Omental fat pad (tissue), 4 donors: ENCODE measurements at places on chromosomes 2 and 18. TPM values are rescaled to one million over a fixed set of nuclear protein-coding genes. Genes with fewer than 3 reads are reported as not detected.

GRCh38 chr2:176160986-176161824 is 4.1 kb downstream of the HOXD3 start:
- no peak for DNase-seq

DNA sequence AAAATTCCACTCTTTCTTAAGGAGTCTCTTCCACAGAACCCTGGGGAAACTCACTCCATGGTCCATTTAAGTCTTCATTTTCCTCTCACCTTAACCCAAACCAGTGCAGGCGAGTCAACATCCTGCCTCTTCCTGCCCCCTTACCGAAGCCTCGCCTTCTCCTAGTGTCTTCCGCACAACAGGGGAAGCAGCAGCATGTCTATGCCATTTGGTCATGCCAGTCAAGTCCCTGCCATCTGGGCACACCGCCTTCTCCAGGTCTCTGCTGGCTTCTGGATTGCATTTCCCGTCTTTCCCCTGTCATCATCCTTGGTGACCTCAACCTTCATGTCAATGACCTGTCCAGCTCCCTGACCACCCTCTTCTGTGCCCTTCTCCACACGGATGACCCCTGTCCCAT is 77.3 kb upstream of the FZD7 start:
- DNase-seq: no peak

DNA sequence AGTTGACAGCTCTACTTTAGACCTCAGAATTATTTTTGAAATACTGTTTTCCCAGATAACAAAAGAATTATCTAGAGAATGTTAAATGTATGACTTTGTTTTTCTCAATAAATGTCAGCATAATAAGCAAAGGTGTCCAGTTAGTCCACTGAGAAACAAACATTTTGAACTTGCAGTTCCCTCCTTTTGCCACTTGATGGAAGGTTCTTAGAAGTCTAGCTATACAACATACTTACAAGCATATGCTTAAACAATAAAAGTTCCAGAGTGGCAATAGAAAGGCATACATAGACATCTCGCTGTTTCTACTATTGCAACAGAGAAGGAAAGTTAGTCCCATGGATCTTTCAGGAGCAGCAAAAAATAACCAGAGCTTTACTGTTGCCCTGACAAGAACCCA is 11.8 kb downstream of the NDUFA10 start:
- DNase-seq: no peak

Gene SCYGR7
- not detected for total RNA-seq

DNA sequence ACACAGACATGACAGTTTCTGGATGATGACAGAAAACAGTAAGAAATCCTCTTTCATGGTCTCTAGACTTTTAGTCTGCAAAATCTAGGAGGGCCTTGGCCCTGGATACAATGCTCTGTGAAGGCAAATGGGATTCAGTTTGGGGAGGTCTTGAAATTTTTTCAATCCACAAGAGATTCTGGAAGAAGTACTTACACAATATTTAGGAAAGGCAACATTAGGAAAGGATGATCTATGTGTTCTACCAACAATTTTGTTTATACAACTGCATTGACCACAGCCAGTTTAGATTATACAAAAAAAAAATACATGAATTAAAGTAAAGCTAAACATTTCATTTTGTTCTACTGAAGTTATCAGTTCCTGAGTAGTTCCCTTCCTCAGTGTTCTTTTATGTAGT is 208.0 kb downstream of the SRBD1 start:
- no peak for DNase-seq

Gene PID1
- 20.7 TPM for total RNA-seq

Gene CRYGD
- total RNA-seq: not detected

DNA sequence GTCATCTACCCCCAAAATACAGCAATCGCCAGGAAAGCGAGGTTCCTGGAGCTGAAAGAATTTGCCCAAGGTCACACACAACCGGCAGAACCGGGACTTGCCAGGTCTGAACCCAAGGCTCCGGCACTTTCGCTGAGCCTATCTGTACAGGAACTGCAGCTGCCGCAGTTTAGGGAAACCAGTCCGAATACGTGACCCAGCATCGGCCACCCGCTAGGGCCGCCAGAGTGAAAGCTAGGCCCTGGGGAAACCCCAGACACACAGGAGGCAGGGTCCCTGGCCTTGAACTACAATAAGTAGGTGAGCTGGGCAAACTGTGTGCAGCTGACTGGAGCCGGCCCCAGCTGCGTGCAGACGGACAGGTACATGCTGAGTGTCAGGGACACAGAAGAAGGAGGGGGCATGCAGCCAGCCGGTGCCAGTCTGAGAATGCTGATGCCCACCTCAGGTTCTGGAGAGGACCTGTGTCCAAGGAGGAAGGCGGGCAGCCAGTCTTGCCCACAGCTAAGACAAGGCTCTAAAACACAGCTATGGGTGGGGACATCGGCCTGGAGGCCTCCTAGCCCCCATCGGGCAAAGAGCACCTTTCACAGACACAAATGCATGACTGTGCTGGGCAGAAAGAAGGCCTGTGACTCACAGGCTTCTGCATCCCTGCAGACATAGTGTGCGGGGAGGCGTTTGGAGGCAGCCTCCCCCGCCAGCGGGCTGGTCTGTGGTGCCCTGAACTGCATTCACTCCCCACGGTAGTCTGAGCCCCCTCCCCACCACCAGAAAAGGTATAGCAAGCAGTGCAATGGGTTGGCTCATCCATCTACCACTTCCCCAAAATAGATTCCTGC is 107.4 kb upstream of the ID2 start:
- DNase-seq: no peak

DNA sequence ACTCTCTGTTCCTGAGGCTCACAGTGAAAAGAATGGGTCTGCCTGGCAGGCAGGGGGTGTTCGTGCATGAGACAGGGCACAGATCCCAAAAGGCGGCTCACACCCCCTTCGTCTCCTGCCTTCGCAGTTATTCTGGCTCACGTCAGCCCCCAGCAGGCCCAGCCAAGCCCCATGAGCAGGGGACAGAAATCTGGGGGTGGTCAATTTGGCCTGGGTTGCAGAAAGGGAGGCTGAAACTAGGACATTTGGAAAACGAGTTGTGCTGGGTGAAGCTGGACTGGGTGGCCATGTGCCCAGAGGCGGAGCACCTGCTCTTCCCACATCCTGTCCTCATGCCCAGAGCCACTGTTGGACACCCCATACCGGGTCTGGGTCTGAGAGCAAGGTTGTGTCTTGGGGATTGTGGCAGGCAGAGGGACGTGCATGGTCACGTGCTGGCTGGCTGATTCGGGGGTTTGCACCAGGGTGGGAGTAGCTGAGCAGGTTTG is 99.0 kb upstream of the MCFD2 start:
- DNase-seq: no peak

Gene DPP4
- total RNA-seq: 11.7 TPM

Gene CARF
- 7.6 TPM for total RNA-seq

GRCh38 chr2:189199797-189200196 is 20.2 kb upstream of the COL5A2 start:
- DNase-seq: no peak

- no peak for DNase-seq
Measured at GRCh38 chr2:147331790-147332419, 512.9 kb upstream of the ACVR2A start.

- no peak for DNase-seq
Measured at GRCh38 chr18:61803393-61803792, 89.4 kb downstream of the RNF152 start.

Gene SCTR
- total RNA-seq: not detected

DNA sequence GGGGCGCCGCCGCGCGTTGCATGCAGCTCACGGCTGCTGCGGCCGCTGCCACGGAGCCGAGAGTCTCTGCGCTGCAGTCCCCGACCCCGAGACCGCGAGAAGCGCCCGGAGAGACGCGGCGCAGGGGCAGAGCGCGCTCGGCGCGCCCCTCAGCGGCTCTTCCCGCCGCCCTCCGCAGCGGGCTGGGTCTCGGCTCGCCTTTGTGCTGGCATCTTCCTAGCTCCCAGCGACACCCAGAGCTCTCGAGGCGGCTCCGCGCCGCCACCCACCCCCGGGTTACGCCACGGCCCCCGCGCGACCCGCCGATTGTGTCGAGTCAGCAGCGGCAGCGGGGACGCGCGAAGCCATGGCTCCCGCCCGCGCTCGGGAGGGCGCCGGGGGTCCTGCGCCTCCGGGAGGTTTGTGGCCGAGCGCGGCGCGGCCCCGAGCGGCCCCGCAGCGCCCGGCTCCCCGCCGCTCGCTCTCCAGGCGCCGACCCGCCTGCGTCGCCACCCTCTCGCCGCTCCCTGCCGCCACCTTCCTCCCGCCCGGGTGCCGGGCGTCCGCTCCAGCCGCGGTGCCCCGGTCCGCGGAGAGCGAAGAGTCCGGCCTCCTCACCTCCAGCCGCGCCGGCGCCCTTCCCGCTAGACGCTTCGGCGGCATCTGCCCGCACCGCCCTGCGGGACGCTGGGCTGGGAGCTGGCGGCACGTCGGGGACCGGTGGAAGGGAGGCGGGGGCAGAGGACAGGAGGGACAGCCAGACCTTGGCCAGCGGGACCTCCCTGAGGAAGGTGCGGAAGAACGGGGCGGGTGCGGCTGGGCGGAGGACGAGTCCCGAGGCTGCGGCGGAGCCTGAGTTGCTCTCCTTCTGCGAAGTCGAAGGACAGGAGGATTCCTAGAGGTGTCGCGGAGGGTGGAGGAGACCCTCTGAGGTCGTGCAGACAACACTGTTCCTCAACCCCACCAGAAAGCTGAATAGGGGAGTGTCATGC is 46.3 kb upstream of the CCDC150 start:
- DNase-seq: no peak

Gene CKAP2L
- 0.13 TPM for total RNA-seq

- no peak for DNase-seq
Measured at GRCh38 chr2:174882416-174882815, 118.1 kb upstream of the CHRNA1 start.

DNA sequence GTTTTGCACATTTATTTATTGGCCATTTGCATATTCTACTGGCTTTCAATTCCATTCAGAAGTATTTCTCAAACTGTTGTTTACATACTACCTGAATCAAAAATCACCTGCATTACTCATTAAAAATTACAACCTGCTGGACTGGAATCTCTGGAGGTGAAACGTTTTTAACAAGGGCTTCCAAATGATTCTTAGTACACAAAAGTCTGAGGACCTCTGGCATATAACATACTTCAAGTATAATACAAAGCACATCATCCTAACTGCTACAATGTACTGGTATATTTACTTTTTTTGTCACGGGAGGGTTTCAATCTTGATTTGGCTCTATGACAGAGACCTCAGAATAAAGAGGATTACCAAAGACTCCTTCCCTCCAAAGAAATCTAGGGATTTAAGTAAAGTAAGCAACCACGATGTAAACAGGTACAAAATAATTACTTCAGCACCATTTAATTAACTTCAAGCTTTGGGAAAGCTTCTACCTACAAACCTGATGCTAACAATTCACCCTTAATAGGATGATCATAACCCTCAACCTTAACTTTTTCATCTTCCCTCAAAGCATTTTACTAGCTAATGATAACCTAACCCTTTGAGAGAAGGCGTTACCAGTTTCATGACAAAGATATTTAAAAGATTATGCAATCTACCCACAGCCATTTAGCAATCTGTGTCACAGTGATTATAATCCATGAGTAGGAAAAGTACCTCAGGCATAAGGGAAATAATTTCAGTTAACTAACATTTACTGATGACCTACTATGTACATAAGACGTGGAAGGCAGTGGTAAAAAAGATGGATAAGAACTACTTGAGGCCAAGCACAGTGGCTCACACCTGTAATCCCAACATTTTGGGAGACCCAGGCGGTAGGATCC is 24.7 kb downstream of the ATAD2B start:
- DNase-seq: no peak

Gene DSEL
- 13.1 TPM for total RNA-seq
